ENCODE measurements at places on chromosomes 5 and 9.

DNA sequence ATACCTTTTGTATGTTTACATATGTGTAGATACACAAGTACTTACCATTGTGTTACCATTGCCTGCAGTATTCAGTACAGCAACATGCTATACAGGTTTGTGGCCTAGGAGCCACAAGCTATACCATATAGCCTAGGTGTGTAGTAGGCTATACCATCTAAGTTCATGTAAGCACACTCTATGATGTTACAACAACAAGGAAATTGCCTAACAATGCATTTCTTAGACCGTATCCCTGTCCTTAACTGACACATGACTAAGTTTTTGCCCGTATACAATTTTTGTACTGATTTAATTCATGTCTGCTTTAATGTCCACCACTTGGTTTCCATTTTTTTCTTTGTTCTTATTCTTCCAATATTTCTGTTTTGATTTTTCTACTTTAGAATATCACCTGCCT is 18.5 kb downstream of the TNPO1 start:
- no peak for DNase-seq

GRCh38 chr5:103207653-103208052 is 50.9 kb upstream of the MACIR start:
- DNase-seq, result no peak

GRCh38 chr5:178249191-178249989 is 16.8 kb upstream of the PHYKPL start:
- no peak for DNase-seq

GRCh38 chr9:134879664-134880483 is 736 bp upstream of the FCN2 start:
- DNase-seq, result no peak

GRCh38 chr5:637581-638450 is 25.7 kb downstream of the CEP72 start:
- no peak for DNase-seq

DNA sequence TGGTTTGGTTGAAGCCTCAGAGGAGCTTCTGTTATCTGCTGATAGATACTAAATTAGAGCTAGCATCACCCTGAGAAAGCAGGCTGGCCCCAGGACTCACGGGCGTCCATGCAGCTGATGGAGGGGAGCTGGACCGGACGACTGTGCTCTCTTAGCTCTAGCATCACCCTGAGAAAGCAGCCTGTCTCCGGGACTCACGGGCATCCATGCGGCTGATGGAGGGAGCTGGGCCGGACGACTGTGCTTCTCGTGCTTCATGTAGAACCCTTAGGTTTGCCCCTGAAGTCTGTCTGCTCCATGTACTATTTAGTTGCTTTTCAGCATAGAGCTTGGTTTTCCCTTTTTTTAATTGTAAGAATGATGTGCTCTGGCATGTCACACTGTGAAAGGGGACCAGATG is 16.3 kb upstream of the LTC4S start:
- DNase-seq, result no peak
